ENCODE measurements at places on chromosomes 16 and 17.

GRCh38 chr16:15874745-15875314 is 13.6 kb downstream of the CEP20 start:
- no peak overlapping the region for H3K4me3 ChIP-seq
- peaks cover 14% of the 10 kb centered on the region for H3K36me3 ChIP-seq
- no peaks in the 10 kb centered on the region for H3K27me3 ChIP-seq
- no peak for DNase-seq

DNA sequence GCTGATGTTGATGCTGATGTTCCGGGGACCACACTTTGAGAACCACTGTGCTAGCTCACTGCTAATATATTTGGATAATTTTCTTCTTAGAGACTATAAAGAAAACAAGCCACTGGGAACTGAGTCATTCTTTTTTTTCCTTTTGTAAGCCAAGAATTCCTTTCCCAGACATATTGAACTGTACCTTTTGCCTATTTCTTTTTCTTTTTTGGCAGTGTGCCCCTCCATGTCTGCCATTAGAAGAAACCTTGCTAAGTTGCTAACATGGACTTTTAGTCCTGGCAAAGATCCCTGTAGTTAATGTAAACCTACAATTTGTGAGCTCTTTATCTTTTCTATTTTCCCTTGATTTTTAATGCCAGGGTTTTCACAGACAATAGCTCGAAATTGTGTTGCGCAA is 17.3 kb upstream of the ERCC4 start:
- H3K4me1 ChIP-seq: peaks cover 8% of the 10 kb centered on the region
- peaks cover 44% of the 10 kb centered on the region for H3K27me3 ChIP-seq
- DNase-seq: no peak
- no peaks in the 10 kb centered on the region for H3K36me3 ChIP-seq
- no peak overlapping the region for H3K27ac ChIP-seq
- no peak overlapping the region for H3K4me3 ChIP-seq

DNA sequence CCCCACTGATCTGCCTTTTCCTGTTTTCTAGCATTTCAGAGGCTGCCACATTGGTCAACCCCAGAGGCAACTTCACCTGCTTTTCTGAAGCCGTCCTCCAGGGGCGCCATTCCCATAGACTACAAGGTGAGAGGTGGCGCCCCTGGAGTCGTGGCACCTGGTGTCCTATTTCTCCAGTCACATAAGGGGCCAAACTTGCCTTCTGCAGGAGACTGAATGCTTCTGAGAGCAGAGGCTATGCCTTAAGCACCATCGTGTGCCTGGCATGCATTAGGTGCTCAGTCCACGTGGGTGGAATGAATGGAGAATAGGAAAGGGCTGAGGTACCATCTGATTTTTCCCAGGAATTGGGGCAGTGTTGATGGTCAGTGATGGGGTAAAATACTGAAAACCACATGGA is 164.8 kb downstream of the HAPSTR1 start:
- H3K4me1 ChIP-seq: no peaks in the 10 kb centered on the region
- H3K27me3 ChIP-seq: peaks cover 42% of the 10 kb centered on the region
- H3K4me3 ChIP-seq: no peak overlapping the region

DNA sequence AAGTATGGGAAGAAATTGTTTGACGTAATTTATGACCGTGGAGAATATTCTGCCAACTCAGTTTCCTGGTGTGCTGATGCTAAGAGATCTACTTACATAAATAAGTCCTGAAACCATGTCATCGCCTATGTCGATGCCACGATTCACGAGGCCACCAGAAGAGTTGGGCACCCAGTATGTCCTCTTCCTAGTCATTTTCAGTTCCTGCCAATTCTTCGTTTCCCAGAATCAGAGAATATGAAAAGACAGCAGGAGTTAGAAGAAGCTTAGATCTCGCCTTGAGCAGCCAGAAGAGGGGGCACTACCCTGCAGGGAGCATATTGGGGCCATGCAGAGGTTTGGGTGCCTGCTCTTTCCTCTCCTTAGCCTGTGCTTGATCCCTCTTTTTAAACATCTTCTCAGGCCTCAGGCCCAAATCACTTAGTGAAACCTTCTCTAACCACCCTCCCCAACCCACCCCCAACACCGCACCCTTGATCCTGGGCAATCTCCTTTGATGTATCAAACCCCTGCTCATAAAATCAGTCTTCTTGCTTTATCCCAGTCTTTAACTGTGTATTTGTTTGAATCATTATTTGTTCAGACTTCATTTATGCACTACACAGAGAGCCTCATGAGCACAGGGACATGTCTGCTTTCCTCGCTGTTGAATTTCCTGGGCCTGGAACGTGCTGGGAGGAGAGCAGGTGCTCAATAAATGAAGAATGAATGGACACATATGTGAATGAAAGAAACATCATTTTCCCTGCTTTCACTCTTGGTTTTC is 12.2 kb upstream of the LONP2 start:
- peak overlapping the region; percentile 29 for H3K27ac ChIP-seq
- DNase-seq: no peak
- H3K36me3 ChIP-seq: peaks cover 5% of the 10 kb centered on the region
- H3K4me3 ChIP-seq: no peak overlapping the region
- H3K4me1 ChIP-seq: no peaks in the 10 kb centered on the region

DNA sequence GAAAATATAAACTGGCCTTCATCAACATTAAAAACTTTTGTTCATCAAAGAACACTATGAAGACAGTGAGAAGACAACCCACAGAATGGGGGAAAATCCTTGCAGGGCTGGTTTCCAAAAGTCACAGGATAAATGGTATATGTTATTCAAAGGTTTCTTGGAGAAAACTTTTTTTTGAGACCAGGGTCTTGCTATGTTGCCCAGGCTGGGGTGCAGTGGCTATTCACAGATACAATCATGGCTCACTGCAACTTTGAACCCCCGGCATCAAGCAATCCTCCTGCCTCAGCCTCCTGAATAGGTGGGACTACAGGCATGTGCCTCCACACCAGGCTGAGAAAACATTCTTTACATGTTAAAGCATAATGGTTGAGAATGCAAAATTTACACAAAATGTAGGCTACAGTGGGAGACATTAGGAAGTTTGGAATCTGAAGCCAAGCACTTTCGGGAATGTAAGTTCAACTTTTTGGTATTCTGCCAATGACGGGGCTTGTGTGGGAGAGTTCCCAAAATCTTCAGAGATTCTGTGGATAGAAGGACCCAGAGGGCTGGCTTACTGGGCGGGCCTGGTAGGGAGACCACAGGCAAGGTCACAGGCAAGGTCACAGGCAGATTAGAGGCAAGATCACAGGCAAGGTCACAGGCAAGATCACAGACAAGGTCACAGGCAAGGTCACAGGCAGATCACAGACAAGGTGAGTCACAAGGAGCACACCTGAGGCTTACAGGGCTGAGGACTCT is 24.2 kb upstream of the ATP2A3 start:
- no peak overlapping the region for H3K4me3 ChIP-seq
- peaks cover 18% of the 10 kb centered on the region for H3K4me1 ChIP-seq
- no peaks in the 10 kb centered on the region for H3K36me3 ChIP-seq
- no peak for DNase-seq
- no peak overlapping the region for H3K27ac ChIP-seq

- DNase-seq: no peak
- no peaks in the 10 kb centered on the region for H3K36me3 ChIP-seq
- H3K27me3 ChIP-seq: peaks cover 9% of the 10 kb centered on the region
- H3K4me3 ChIP-seq: no peak overlapping the region
Measured at GRCh38 chr17:21467739-21468490, 91.8 kb downstream of the KCNJ12 start.

DNA sequence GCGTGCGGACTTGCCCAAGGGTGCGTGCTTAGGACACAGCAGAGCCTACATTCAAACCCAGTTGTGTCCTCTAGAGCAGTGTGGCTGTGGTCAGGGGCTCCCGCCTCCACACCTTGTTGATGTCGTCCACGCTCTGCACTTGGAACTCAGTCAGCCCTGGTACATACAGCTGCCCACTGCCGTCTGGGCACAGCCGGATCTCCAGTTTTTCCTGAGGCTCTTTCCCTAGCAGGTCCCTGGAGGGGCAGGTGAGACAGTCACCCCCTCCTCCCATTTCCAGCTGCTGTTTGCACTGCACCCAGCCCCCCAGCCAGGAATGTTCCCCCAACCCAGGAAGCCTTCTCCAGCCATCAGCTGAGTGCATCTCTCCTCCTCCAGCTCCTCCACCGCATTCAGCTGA is 25.7 kb downstream of the KATNB1 start:
- no peak for DNase-seq
- H3K4me1 ChIP-seq: no peaks in the 10 kb centered on the region
- no peaks in the 10 kb centered on the region for H3K27me3 ChIP-seq
- no peaks in the 10 kb centered on the region for H3K36me3 ChIP-seq

DNA sequence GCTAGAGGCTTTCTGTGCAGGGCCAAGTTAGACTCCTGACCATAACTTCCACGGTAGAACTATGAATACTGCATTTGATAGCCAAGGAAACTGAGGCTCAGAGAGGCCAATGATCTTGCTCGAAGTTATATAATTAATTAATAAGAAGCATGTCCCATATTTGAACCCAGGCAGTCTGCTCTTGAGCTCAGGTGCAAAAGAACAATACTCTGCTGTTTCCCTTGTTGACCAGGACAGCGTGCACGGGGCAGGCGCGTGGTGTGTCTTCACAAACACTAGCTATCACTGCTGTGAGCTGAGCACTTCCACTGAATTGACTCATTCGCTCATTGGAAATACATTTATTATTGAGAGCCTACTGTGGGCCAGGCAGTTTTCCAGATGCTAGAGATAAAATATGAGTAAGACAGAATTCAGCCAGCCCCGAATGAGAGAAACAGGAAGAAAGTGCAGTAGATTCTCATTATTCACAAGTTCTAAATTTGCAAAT is 1.6 kb downstream of the CHD9 start:
- H3K4me3 ChIP-seq: peak overlapping the region; percentile 96
- no peaks in the 10 kb centered on the region for H3K27me3 ChIP-seq
- H3K27ac ChIP-seq: no peak overlapping the region
- DNase-seq: no peak

DNA sequence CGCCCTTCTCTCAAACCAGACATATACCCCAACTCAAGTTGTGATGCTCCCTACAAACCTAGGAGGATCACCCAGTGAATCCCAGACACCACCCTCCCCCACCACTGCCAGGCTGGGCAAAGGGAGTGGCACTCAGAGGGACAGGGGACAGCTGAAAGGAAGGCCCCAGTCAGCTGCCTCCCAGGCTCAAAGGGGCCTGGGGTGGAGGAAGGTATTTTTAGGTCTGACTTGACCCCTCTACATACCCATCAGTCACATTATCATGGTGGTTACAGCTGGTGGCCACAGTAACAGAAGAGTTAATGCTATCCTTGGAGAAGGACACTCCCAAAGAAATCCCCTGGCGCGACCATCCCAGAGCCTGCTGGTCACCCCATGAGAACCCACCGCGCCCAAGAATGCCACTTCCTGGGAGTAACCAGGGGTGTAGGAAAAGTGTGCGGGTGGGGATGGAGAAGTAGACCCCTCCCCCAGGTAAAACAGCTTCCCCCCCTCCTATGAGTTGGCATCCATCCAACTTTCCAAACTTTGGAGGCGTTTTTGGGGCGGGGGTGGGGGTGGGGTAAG is 1.1 kb downstream of the CACNB1 start:
- no peak overlapping the region for H3K27ac ChIP-seq
- peaks cover 49% of the 10 kb centered on the region for H3K4me1 ChIP-seq
- DNase-seq: no peak
- H3K27me3 ChIP-seq: no peaks in the 10 kb centered on the region
- no peaks in the 10 kb centered on the region for H3K36me3 ChIP-seq

DNA sequence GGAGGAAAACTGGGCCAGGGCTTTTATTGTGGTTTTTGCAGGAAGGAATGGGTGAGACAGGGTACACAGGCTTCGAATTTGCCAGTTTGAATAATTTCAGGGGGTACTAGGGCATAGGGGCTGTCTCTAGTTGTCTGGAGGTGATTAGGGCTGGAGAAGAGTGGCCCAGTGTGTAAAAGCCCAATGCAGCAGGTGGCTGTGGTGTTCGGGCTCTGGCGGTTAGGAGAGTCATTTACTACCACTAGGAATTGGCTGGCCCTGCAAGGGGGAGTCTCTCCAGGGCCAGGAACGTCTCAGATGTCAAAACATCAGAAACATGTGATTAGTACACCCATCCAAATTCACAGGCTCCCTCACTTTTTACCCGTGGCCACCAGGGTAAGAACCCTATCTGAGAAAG is 50.3 kb downstream of the GINS3 start:
- peaks cover 2% of the 10 kb centered on the region for H3K36me3 ChIP-seq
- H3K4me3 ChIP-seq: no peak overlapping the region
- no peak overlapping the region for H3K27ac ChIP-seq
- H3K27me3 ChIP-seq: no peaks in the 10 kb centered on the region
- H3K4me1 ChIP-seq: peaks cover 12% of the 10 kb centered on the region
- no peak for DNase-seq

GRCh38 chr16:87240211-87241136 is 76.7 kb downstream of the C16orf95 start:
- peaks cover 13% of the 10 kb centered on the region for H3K4me1 ChIP-seq
- no peak overlapping the region for H3K4me3 ChIP-seq
- peaks cover 25% of the 10 kb centered on the region for H3K27me3 ChIP-seq
- H3K36me3 ChIP-seq: no peaks in the 10 kb centered on the region
- no peak for DNase-seq

DNA sequence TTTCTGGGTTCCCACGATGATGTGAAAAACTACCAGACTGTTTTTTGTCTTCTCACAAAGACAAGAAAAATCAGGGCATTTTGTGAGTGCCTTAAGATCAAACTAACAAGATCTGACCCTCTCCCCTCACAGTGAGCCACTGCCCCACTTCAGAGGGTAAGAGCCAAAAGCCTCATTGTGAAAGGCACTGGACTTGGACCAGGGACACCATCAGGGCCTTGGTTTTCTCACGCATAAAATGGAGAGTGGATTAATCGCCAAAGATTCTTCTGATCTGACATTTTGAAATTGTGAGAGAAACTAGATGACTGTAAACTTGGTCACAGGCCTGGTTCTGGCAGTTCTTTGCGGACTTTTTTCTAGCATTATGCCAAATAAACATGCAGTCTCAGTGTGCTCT is 21.0 kb upstream of the ENDOV start:
- no peak for DNase-seq
- H3K4me1 ChIP-seq: peaks cover 3% of the 10 kb centered on the region
- H3K27ac ChIP-seq: no peak overlapping the region
- H3K4me3 ChIP-seq: no peak overlapping the region
- no peaks in the 10 kb centered on the region for H3K36me3 ChIP-seq
- H3K27me3 ChIP-seq: no peaks in the 10 kb centered on the region

GRCh38 chr17:3719265-3719664 is 4.4 kb upstream of the HASPIN start:
- H3K4me3 ChIP-seq: no peak overlapping the region
- H3K4me1 ChIP-seq: peaks cover 73% of the 10 kb centered on the region
- H3K27ac ChIP-seq: no peak overlapping the region
- H3K27me3 ChIP-seq: no peaks in the 10 kb centered on the region
- DNase-seq: no peak
